ENCODE measurements at places on chromosomes 4 and X.

DNA sequence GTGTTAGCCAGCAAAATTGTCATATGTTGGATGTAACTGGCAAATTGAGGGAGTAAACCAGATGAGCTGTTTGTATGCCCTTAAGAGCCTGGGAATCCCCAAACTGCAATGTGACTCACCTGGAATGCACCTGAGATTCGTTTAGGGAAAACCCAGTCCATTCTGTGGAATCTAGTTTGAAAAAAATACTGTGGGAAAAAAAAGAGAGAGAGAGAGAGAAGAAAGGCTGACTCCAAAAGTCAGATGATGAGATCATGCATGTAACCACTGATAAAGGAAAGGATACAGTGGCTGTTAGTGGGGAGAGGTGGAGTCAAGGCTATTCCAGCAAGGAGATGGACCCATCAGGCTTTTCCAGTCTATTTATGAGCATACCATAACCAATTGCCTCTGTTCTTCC lies 48.5 kb downstream of the SLC9A7 start:
- DNase-seq: no peak

- no peak for DNase-seq
Observed at GRCh38 chr4:17544205-17544604, 29.2 kb downstream of the CLRN2 start.

- no peak for DNase-seq
Observed at GRCh38 chrX:9539605-9540387, 74.9 kb downstream of the TBL1X start.

GRCh38 chr4:85732124-85732523 lies 257.2 kb downstream of the ARHGAP24 start:
- no peak for DNase-seq

DNA sequence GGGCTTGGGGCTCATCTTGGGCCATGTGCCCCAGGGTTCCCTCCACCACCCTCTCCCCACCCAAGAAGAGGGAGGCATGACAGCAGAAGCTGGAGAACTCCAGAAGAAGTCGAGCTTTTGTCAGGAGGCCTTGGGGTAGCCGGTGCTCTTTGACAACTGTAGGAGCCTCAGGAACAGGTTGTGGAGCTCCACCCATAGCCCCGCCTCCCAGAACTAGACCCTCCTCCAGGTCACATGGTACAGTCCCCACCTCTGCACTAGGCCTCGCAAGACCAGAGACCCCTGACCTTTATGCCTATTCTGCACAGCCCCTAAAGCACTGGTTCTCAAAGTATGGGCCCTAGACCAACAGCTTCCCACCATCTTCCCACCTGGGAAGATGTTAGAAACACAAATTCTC lies 8.0 kb upstream of the MORC4 start:
- DNase-seq: no peak

DNA sequence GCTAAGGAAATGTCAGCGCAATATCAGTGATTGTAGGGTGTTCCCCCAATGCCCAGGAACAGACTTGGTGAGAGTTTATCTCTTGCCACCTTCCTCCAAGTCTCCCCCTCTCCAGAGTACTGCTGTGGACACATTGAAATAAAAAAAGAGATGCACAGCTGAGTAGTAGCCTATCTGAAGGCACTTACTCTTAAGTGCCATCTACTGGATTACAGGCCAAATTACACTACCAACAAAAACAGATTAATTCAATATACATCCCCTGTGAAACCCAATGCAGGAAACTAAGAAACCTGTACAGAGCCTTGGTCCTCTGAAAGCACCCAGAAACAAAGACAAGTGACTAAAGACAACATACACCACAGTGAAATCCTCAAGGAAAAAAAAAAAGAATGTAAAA lies 460.3 kb downstream of the ZIC3 start:
- DNase-seq: no peak

GRCh38 chr4:183200453-183200852 lies 101.4 kb downstream of the WWC2 start:
- DNase-seq: no peak

GRCh38 chr4:125741825-125742452 lies 427.2 kb downstream of the FAT4 start:
- DNase-seq: no peak

DNA sequence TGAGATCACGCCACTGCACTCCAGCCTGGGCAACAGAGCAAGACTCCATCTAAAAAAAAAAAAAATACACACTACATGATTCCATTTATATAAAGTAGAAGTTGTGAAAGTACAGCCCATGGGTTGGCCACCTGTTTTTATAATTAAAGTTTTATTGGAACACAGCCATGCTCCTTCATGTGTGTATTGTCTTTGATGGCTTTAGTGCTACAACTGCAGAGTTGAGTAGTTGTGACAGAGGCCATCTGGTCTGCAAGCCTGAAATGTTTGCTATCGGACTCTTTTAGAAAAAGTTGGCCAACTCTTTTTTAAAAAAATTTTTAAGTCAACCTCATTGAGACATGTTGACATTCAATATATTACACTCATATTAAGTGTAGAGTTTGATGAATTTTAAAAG lies 41.2 kb upstream of the DUSP21 start:
- DNase-seq: no peak

- no peak for DNase-seq
Observed at GRCh38 chrX:22730542-22730941, 269.2 kb upstream of the DDX53 start.

DNA sequence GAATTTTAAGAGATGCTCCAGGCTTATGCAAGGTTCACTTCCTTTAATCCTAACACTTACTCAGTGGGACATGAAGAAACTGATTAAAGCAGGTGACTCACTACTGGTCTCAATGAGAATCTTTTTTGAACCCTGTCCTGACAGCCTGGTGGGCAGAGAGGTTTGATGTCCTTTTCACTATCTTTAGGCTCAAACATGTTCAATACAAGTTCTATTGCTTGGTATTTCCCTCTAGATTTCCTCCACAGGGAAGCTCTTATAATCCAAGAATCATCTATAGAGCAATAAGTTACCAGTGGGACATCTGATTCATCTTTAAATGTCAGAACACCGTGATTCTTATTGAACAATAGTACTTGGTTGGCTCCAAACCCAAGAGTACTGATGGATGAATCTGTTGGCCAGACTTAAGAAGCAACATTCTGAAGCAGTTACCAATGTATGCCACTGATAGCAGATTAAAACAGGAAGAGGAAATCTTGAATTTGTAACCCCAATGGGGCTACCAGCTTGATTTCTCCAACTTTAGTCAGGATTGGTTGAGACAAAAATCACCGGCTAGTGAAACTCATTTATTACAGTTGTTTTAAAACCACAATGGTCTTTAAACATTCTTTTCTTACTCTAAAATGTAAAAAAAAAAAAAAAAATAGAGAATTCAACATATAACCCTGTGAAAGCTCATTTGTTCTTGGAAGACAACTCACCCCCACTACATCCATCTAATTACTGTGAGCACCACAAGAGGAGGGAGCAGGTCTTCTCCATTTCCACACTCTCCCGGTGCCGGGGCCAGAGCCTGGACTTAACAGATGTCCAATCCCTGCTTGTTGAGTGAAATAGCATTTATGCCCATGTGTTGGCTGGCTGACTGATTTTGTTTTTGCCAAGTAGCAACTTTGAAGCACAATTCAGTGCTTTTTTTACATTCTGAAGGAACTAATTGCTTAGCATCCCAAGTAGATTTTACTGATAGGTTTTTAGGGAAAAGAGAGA lies 43.3 kb downstream of the FGFBP1 start:
- DNase-seq: no peak

DNA sequence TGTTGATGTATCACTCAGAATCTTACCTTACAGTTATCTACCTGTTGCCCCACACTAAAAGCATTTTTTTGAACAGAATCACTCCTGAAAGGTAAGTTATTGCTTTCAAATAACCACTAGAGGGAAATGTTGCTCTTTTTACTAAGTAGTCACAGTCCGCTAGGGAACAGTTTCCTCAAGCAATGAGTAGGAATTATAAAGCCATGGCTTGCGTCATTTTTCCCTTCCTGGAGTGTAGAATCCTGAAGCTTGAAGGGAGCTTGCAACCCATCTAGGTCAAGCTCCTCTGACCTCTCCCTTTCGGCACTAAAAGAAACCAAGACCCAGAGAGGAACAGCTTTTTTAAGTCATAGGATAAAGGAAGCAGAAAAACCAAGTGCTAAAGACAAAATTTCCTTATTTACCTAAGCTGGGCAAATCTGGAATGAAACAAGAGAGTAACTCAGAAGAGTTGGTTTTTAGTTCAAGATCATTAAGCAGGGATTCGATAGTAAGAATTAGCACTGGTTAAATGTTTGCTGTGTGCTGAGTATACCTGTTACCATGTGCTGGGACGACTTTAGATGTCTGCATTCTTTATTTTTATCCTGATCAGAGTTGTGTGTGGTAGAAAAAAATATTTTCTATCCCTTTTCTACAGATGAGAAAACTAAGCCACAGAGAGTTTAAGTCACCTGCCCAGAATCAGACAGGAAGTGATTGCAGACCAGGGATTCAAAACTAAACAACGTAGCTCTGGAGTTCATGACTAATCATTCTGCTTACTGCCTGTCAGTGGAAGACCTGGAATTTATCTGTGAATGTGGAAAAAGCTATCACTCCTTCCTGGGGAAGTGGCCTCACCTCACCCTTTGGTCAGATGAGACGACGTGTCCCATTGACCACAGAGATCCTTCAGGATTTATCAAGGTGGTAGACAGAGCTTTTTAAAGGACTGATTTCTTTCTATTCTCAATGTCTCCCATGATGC lies 631.5 kb downstream of the RAB28 start:
- no peak for DNase-seq

DNA sequence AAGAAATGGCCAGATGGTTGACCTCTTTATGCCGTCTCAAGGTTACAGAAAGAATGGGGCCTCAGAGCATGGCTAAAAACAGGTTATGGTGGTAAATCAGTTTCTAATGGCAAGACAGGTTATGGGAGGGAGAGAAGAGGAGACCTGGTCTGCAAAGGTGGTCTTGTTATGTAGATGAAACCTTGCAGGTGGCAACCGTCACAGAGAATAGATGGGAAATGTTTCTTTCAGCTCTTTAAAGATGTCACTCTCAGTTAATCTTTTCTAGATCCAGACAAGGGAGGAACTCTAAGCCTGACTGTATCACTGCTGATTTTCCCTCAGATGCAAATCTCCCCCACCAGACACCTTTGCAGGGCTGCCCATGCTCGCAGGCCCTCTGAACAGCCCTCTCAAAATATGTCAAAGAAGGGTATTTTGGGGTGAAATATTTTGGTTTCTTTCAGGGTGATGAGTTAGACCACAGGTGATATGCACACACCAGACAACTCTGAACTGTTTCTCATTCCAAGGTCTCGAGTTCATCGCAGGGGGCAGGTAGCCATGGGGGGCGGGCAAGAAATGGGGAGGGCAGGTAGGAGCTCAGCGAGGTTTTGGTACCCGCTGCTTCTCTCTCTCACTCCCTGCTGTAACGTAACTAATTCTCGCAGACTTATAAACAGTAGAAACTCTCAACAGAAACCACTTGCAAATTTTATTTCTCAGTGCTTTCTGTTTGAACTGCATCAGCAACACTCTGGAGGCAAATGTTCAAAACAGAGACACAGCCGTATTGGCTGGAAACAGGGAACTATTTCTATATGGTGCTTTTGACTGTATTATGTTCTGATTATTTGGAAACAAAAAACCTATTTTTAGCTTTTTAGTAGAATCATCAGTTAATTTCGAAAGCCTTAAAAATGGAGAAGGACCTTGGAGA lies 32.4 kb downstream of the CASP3 start:
- DNase-seq: no peak

GRCh38 chrX:107736781-107737531 lies 38.6 kb downstream of the TSC22D3 start:
- DNase-seq: no peak

DNA sequence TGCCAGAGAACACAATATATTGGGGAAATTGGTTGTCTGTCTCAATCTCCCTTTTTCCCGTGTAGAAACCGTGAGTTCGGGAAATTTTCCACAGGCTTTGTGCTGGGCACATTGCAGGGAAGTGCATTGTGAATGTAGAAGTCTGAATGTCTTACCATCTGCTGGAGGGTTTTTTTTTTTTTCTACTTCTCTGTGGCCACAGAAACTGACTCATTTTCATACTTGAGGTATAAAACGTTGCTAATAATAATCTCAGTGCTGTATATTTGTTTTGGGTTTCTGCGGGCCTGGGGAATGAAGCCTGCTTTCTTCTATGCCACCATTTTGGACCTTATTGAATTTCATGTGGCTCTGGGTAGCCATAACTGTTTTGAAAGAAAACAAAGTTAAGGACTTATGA lies 1001.2 kb downstream of the STIM2 start:
- DNase-seq: no peak

GRCh38 chr4:183905593-183906488 lies 734 bp downstream of the STOX2 start:
- no peak for DNase-seq

DNA sequence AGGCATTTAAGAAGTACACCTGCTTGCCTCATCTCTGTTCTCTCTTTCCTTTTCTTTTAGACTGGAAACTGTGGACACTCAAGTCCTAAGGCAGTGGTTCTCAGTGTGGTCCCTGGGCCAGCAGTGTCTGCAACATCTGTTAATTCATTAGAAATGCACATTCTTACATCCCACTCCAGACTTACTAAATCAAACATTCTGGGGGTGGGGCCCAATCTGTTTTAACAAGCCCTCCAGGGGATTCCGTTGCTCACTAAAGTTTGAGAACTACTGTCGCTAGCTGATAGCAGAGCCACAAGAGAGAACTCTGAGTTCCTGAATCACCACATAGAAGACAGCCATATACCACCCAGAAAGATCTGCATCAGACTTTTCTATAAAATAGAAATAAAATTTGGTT lies 430.6 kb downstream of the BCOR start:
- DNase-seq: no peak

DNA sequence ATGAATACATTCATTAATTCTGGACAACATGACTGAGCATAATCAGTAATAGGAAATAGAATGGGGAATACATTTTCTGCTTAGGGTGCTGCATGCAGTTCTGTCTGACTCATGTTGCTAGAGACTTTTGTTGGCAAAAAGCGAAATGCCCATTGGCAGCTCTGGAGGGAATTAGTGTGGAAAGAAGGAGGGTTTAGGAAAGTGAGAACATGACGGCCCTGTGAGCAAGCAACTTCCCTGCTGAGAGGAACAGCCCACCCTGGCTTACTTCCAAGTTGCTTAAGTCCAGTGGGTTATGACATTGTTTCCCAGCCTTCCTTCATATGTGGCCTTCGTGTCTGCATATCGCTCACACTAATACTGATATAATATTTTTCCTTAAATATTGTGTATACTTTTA lies 13.8 kb downstream of the MAD2L1 start:
- no peak for DNase-seq

DNA sequence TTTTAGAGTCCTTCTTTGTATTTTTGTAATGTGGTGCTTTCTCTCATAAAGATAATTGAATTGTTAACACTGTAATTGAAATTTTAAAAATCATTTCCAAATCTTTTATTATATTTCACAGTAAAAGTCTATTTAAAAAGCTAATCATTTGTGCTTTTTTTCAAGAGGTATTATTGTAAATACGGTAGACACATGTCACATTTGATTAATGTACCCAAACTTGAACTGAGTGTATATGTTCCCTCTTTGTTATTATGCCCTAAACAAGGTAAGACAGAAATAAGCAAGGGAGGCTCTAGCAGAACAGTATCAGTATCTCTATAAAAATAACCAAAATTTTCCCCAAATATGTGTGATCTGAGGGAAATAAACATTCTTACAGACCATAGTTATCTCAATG lies 21.5 kb upstream of the LARP1B start:
- no peak for DNase-seq

Data from activated gamma-delta T cell treated with Interleukin-2 at 50 U/mL for 16 hours (primary cell).